ENCODE measurements at places on chromosomes 11 and 22.

DNA sequence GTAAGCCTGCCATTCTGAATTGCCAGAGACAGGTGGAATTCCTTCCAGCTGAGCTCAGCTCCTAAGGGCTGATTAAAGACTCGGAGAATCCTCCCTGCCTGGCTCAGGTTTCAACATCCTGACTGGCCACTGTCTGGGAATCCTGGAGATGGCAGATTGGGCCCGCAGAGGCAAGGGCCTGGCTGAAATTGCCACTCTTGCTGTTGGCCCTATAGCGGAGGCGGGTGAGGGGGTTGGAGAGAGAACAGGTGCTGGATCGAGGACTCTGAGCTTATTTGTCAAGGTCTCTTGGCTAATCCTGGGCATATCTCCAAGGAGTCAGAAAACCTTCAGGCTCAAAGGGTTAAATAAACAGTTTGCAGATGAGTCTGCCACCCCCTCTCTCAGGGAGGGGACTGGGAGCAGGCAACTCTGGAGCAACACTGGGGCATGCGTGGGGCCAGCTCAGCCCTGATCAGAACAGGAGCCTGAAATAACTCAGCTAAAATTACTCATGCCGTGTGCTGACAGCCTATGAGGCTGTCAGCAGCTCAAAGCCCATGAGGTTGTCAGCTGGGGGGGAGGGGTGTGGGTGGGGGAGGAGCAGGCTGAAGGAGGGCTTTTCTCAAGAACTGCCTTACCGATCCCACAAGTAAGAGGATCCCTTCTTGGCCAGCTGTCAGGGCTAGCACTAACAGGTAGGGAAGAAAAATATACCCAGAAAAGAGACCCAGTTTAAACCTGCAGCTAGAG lies 14.7 kb upstream of the MFRP start:
- peak; percentile 55 for DNase-seq

DNA sequence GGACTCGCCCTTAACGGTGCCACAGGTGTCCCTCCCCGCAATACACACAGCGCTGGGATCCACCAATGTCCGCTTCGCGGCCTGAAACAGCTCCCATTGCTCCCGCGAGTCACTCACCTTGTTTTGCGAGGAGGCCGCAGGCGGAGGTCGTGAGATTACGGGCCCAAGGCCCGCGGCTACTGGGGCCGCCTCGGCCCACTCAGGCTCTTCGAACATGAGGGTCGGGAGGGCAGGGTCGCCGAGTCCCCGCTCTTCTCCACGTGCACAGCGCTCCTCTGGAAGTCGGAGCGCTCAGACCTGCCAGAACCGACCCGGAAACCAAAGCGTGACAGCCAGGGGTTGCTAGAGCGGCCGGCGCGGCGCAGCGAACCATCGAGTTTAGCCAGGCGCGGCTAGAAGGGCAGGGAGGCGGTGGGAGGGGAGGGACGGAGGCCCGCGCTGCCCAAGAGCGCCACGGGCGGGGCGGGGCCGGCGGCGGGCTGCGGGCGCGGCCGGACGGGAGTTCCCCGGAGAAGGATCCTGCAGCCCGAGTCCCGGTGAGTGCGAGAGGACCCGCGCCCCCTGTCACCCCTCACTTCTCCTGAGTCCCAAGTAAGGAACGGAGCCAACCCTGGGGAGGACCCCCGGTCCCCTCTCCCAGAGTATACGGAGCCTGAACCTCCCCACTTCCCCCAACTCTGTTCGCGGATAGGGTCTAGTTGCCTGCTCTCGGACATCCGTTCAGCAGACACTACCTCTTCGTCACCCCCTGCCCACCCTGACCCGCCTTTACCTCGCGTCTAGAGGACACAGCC lies at the start of the genes ILK and RRP8:
Gene ILK (plus strand): TSS at position 488 of the 794 bp plus-strand sequence. CDS start 498 bp downstream, outside the sequence.
Gene RRP8 (minus strand): TSS at position 330 of the 794 bp plus-strand sequence. CDS start 114 bp downstream, at position 216.
- peak; percentile 68 for DNase-seq

GRCh38 chr11:76802621-76803020 lies 19.5 kb downstream of the TSKU start:
- no peak for DNase-seq

DNA sequence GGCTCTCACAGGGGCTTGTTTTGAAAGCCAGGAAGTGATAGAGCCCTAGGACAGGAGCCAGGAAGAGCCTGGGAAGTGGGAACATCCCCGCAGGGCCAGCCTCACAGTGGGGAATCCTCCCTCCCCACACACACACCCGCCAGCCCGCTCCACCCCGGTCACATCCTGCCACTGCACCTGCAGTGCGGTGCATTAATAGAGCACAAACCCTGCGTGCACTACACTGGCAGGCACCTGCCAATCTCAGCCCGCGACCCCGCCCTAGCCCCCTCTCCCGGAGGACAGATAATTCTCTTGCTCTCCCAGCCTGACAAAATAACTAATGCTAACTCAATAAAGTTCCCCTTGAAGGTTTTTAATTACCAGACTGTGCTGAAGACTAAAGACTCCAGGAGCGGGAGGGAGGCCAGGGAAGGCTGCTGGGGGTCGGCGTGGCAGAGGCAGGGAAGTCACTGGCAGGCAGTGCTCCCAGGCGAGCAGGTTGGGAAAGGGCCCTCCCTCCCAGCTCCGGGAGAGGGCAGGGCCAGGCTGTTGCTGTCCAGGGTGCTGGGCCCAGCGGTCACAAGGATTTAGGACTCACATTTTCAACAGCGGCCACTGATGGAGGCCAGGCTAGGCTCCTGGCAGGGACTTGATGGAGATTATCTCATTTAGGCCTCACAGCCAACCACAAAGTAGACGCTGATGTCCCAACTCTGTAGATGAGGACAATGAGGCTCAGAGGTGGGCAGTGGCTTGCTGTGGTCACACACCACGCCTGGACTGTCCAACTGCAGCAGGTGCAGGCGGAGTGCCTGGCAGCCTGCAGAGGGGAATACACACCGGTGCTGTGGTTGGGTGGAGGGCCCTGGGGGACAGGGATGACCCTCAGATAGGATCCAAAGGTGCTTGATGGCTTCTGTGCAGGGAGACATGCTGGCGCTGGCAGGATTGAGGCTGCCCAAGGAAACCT lies 23.9 kb upstream of the TCF20 start:
- DNase-seq = no peak

DNA sequence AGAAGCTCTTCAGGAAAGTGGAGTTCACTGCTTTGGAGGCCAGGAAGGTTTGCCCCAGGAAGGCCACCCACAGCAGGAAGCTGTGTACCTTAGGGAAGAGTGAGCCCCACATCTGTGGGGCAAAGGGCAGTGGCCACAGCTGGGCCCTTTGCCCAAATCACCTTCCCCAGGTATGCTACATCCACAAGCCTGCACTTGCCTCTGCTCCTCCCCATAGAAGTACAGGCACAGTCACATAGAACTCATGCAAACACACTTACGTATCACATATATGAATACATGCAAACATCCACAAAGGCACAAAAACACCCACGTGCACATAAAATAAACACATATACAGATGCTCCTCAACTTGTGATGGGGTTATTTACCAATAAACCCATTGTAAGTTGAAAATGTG lies 2.1 kb downstream of the TRIM29 start:
- no peak for DNase-seq

DNA sequence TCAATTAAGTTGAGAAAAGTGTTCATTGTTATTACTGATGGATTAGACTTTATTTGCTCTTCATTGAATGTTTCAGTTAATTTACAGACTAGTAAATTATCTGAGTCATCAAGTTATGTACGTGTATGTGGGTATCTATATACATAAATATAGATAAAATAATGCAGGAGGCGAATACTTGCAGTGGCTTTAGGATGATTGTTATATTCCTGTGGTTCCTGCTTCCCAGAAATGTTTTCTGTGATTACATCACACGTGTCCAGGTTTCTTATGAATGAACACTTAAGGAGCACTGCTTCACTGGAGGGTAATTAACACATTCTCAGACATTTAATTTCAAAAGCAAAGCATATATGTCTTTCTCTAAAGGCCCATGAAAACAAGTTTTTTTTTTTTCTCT lies 28.4 kb downstream of the YAP1 start:
- DNase-seq = no peak

DNA sequence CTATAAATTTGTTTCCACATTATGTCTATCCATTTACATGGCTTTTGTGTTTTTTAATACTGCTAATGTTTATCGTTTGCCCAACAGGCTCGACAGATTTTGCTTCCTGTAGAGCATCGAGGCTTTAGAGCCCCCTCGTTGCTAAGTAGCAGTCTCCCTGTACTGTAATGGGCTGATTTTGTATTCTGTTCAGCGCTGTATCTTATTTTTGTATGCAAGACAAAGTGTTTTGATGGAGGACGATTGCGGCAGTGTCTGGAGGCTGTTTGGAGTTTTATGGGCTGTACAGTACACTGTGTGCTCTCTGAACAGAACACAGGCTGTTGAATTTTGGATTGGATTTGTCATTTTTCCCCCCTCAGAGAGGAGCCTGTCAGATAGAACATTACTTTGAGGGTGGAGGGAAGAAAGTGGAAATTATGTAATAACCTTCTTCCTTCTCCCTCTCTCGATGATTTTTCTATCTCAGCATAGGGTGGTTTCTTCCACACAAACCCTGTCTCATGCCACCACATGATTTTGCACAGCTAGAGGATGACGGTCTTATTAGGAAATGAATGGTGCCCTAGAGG lies 104.4 kb downstream of the ZBTB16 start:
- DNase-seq = no peak

GRCh38 chr11:85348945-85349344 lies 278.2 kb downstream of the DLG2 start:
- no peak for DNase-seq

DNA sequence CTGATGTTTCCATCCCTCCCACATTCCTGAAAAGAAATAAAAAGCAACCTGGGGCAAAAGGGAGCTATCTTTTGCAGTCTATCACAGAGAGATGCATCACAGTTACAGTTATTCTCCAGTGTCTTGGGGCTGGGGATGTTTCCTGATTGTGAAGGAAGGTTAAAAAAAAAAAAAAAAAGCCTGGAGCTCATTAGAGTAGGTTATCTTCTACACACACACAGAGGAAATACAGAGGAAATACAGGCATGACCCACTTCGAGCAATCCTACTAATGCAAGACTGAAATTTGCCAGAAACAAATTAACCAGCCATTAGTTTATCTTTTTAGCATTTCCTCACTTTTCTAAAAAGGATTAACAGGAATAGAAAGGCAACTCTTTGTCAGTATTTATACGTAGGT lies 89.4 kb upstream of the CLMP start:
- DNase-seq = no peak

GRCh38 chr22:20431511-20432192 lies 6.0 kb downstream of the SCARF2 start:
- DNase-seq = no peak

DNA sequence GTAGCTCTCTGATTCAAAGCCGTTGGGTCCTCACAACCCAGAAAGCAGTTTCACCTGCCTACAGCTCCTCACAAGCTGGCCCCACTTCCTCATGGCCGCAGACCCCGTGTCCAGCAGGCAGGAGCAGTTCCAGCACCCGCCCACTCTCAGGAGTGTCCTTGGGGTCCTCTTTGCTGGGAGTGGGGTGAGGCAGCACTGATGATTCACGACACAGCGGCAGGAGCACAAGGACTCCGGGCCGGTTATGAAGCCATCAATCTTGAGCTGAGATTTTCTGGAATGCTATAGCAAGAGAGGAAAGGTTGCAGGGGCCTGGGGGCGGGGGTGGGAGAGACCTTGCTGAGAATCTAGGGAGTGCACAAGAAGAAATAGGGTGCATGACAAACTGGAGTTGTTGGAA lies 311.2 kb downstream of the NXPE2 start:
- DNase-seq = no peak

GRCh38 chr11:117121176-117121575 lies 22.9 kb upstream of the PAFAH1B2 start:
- DNase-seq = no peak

DNA sequence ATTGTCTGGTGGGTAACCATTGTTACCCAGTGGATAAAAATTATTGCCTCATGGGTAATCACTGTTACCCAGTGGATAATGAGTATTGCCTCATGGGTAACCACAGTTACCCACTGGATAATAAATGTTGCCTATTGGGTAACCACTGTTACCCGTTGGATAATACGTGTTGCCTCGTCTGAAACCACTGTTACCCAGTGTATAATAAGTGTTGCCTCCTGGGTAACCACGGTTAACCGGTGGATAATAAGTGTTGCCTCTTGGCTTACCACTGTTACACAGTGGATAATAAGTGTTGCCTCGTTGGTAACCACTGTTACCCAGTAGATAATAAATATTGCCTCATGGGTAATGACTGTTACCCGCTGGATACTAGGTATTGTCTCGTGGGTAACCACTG lies 20.9 kb upstream of the NXPE4 start:
- no peak for DNase-seq

GRCh38 chr11:112178936-112179335 lies 3.6 kb downstream of the BCO2 start:
- no peak for DNase-seq

DNA sequence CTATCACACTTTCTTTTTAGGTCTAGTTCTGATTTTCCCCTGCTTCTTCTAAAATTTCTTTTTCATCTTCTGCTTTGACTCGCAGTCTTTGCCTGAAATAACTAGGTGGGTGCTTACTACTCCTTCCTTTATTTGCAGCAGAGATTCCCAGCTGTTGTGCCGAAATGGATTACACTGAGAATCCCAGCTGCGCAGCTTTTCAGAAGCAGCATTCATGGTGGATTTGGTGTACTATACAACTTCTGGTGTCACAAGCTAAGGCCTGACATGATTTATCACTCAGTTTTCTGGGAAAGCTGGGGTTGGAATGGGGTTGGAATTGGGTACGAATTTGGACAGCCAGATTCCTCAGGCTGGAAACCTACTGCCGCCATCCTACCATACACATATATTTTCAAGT lies 6.0 kb upstream of the XKR3 start:
- no peak for DNase-seq

DNA sequence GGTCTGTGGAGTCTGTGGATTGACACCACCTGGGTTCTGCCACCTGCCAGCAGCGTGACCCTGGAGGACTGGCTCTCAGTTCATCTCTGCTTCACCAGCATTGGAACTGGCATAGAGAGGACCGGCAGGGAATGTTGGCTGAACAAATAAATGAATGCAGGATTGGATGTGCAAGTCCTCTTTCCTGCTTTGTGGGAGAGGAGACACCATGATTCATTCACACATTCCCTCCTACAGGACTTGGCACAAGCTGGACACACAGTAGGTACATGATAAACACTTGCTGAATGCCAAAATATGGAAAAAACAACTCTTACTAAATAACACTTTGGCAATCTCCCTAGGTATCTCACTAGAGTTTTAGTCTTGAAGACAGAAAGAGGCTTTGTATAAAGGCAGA lies 116.6 kb upstream of the NARS2 start:
- no peak for DNase-seq

DNA sequence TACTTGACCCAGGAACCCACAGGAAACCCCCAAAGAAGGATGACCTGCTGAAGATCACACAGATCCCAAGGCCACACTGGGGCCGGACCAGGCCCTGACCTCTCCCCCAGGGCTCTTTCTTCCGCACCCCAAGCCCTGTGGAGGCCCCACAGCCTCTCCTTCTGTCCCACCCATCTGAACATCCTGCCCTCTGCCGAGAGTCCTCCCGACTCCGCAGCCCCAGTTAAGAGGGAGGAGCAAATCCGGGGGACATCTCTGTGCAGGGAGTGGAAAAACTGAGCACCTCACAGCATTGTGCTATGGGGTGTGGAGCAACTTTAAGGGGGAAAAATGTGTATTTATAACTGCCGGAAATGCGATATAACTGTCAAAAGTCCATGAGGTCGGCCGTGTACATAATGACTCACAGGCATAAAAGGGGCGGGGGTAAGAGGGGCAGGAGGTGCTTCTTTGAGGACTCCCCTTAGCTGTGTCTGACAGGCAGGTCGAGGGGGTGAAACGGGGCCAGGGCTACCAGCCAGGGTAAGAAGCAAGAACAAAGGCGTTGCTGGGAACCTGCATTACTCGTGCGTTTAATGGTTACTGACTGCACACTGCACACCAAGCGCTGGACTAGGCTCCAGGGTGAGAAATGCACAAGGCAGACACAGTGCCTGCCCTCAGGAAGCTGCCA lies 57.2 kb downstream of the WNT11 start:
- no peak for DNase-seq

- DNase-seq = no peak
Observed at GRCh38 chr22:38919631-38920190, 37.7 kb upstream of the APOBEC3A start.

Measured in T1000 (cell line).